Skeletal muscle cell (primary cell): ENCODE measurements at places on chromosomes 5 and 9.

DNA sequence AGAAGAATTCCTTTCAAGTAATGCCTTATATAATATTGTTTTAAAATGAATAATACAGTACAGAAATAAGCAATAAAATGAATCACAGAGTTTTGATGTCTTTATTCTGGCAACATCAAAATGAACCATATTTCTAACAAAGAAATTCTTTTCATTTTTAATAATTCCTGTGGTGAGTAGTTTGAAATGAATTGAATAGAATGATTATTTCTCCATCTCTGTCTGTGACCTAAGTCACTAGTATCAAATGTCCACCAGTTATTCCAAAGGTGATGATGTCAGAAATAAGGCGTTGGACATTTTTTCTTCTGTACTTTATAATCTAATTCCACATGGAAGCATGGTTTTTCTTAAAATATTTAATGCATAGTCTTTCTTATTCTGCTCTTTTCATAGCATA, 106.2 kb downstream of the ADAMTSL1 start:
- DNase-seq = no peak

DNA sequence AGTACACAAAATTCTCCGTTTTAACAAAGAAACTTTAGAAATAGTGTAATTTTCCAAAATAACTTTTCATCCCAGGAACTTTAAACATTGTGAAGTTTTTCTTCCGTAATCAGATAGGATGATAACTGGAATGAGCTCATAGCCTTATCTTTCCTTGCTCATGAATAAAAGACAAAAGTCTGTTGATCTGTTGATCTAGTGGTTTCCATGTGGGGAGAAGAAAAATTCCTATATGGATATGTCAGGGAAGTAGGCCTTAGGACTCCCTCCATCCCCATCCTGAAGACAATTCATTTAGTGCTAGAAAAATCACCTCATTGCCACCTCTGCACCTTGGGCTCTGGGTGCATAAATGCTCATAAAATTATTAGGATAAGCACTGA, 266.6 kb downstream of the SMARCA2 start:
- DNase-seq = no peak

GRCh38 chr5:32261198-32261597, 51.5 kb downstream of the MTMR12 start:
- DNase-seq = no peak

DNA sequence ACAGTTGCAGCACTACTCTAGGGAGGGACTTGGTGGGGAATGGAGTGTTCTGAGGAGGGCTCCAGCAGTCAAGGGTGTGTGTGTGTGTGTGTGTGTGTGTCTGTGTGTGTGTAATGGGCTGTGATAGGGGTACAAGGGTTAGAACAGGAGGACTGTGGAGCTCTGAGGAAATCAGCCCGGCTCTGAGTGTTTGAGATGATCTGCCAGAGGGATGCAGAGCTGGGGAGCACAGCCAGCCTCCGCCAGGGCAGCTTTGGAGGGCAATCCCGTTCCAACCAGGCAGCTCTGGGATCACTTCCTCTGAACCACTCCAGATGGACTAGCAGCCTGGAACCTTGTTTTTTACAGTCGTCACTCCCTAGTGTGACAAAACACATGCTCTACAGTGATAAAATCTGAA, 3.0 kb upstream of the SLC6A7 start:
- no peak for DNase-seq

DNA sequence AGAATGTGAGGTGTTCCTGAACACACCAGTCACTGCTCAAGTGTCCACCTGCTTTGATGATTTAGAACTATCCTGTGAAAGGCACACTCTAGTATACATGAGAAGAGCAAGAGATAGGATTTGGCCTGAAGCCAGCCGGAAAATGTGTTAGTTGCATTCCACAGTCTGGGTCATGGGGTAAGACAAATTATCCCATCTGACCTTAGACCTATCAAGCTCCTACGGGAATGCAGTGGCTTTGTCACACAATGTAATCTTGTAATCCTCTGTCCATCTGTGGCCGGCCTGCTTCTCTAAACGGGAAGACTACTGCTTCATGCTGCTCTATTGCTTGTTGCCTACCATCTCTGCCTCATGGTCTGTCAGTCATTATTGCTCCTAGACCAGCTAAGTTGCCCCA, 92.4 kb upstream of the PRRC1 start:
- DNase-seq = no peak
